GM23338 (cell line): ENCODE measurements at places on chromosomes 5 and 9.

DNA sequence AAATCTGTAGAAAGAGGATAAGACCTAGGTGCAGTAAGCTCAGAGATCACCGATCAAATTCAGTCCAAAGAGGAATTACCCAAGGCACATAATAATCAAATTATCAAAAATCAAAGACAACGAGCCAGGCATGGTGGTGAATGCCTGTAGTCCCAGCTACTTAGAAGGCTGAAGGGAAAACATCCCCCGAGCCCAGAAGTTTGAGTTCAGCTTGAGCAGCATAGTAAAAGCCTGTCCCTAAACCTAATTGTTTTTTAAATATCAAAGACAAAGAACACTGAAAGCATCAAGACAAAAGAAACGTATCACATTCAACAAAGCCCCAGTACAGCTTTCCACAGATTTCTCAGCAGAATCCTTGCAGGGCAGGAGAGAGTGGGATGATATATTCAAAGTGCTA is 122.9 kb downstream of the CEP120 start:
- DNase-seq: peak; percentile 25

DNA sequence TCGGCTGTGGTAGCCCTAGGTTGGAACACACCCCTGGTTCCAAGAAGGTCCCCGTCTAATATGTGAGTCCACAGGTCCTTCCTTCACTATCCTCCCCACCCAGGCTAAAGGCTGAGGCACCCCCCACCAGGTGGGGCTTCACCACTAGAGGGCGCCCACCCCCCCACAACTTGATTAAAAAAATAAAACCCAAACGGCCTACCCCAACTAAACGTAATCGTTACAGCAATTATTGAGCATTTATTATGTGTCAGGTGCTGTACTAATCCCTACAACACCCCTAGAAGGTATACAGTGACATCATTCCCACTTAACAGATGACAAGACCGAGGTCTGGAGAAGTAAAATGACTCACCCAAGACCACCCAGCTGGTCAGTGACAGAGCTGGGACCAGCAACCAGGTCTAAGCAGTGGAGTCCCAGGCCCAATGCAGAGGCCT is 65.0 kb downstream of the FGF18 start:
- DNase-seq: peak; percentile 54

- no peak for DNase-seq
Observed at GRCh38 chr5:56279291-56279690, 46.2 kb upstream of the ANKRD55 start.

DNA sequence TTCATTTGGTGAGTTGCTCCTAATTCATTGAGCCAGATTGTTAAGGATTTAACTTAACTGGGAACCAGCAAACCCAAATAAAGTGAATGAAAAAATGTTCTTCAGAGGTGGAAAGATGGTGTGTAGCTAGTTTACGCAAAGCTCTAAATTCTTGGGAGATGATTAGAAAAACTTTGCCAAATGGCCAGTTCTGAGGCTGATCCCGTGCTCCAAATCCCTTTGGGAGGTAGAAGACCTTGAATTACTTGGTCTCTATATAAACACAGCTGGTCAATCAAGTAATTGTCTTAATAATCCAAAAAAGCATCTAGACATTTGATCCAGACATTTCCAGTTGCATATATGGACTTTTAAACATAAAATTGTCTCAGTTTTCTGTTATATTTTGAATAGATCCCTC is 11.4 kb downstream of the ACTL7B start:
- no peak for DNase-seq

DNA sequence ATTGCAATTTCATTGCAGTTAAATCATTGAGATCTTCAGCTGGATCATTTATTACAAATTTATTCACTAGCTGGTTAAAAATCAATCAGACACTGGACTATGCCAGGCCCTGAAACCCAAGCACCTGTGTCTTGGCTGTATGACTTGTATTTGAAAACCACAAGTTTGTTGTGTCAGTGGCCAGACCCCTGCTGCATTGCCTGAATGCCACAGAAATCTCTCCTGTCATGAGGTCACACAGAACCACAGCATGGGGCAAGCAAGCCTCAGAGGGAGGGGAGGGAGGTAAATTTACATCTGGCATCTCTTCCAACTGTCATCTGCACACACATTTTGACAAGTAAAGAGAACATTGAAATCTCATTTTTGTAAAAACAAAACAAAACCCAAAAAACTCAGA is 90.0 kb downstream of the ARRDC3 start:
- DNase-seq: peak; percentile 57

- peak; percentile 23 for DNase-seq
Observed at GRCh38 chr9:82679472-82679871, 383.5 kb downstream of the RASEF start.

GRCh38 chr5:142959683-142960657 is 189.8 kb downstream of the ARHGAP26 start:
- DNase-seq: no peak

DNA sequence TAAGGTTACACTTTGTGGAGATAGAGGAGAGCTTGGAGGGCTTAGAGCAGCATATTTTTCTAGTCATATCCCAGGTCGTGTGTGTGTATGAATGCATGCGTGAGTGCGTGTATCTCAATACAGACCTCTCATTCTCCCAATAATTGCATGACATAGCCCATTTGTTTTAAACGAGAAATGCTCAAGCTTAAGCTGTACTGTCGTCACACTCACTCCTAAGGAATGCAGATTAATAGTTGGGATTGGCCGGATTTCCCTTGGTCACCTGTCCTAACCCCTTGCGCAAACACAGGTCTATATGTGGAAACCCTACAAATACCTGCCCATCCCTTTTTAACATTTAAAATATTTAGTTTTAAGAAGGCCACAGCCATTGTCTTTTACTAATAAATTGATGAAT is 165.8 kb downstream of the SEMA5A start:
- DNase-seq: no peak

DNA sequence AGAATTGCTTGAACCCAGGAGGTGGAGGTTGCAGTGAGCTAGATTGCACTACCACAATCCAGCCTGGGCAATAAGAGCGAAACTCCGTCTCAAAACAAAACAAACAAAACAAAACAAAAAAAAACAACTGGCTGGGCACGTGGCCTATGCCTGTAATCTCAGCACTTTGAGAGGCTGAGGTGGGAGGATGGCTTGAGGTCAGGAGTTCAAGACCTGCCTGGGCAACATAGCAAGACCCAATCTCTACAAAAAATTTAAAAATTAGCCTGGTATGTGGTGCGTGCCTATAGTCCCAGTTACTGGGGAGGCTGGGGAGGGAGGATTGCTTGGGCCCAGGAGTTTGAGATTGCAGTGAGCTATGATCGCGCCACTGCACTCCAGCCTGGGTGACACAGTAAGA is 23.3 kb upstream of the WDR5 start:
- DNase-seq: no peak

GRCh38 chr5:127400946-127401670 is 110.5 kb downstream of the MEGF10 start:
- no peak for DNase-seq

- DNase-seq: no peak
Observed at GRCh38 chr5:135450952-135451351, 1.2 kb downstream of the TIFAB start.

DNA sequence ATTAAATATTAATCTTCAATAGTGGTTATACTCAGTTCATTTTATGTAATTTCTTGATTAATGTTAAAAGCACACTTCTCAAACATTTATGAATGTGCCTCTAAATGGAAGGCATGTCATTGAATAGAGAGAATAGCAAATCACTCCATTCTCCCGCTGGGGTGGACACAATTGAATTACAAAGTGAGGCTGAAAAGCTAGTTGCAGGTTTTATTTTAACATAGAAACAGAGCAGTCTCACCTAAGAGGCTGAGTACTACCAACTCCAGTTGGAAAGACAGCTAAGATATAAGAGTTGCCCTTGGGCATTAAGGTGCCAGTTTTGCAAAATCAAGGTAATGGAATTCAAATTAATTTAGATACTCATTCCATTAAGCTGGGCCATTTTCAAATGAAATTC is 147.2 kb downstream of the PCSK1 start:
- DNase-seq: peak; percentile 14

GRCh38 chr5:172361566-172362238 is 78.1 kb upstream of the UBTD2 start:
- no peak for DNase-seq

- DNase-seq: no peak
Observed at GRCh38 chr9:109141375-109141774, 21.6 kb upstream of the TMEM245 start.

GRCh38 chr5:17413691-17414090 is 84.3 kb upstream of the TAF11L2 start:
- DNase-seq: no peak

- DNase-seq: peak; percentile 89
Observed at GRCh38 chr5:181246276-181247049, 2.8 kb upstream of the RACK1 start.

DNA sequence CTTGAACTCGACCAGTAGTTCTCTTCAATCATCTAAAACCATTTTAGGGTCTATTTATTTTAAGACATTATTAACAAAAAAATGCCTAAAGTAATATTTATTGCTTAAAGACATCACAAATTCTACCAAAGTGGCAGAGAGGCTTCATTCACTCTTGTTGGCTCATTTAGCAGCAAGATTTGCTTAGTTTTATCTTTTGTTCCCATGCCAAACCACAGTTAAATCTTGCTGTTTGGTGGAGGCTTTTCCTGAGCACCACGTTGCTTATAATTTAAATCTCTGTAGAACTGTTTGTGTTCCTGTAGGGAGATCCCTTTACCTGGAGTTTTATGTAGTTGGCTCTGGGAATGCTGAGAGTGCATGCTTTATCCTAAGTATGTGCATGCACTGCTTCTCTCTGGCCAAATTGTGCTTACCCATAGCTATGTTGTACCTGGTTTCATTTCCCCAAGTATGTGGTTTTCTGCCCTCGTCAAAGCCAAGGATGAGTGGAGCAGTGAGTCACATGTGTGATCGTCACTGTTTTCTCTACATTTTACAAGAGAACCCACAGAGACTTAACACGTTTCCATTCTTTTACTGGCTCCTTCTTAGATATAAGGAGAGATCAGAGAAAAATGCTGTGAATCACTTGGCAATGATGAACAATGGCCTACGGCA is 42.1 kb upstream of the MAST4 start:
- no peak for DNase-seq

DNA sequence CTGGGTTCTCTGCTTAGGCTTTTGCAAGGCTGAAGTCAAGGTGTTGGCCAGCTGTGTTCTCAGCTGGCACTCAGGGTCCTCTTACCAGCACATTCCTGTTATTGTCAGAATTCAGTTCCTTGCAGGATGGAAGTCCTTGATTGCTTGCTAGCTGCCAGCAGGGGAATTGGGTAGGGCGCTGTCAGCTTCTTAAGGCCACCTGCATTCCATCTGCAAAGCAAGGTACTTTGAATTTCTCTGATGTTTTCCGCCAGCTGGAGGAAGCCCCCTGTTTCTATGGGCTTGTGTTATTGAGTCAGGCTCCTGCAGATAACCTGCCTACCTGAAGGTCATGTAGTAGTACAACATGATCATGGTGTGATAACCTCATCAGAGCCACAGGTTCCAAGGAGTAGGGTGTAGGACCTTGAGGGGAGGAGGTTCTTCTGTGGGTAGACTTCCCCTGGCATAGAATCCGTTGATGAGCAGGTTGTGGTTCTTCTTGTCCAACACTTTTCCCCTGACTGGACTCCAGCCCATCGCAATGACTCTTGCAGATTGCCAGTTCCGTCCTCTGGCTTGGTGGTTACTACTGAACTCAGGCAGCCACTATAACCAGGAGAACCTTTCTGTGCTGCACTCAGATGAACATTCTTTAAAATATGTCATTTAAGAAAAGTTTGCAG is 6.8 kb downstream of the TENT4A start:
- DNase-seq: peak; percentile 57

GRCh38 chr9:78860801-78861475 is 564.0 kb downstream of the PSAT1 start:
- DNase-seq: no peak

- DNase-seq: no peak
Observed at GRCh38 chr5:80119372-80119771, 84.2 kb downstream of the THBS4 start.

GRCh38 chr5:158943057-158943456 is 156.7 kb downstream of the EBF1 start:
- no peak for DNase-seq

DNA sequence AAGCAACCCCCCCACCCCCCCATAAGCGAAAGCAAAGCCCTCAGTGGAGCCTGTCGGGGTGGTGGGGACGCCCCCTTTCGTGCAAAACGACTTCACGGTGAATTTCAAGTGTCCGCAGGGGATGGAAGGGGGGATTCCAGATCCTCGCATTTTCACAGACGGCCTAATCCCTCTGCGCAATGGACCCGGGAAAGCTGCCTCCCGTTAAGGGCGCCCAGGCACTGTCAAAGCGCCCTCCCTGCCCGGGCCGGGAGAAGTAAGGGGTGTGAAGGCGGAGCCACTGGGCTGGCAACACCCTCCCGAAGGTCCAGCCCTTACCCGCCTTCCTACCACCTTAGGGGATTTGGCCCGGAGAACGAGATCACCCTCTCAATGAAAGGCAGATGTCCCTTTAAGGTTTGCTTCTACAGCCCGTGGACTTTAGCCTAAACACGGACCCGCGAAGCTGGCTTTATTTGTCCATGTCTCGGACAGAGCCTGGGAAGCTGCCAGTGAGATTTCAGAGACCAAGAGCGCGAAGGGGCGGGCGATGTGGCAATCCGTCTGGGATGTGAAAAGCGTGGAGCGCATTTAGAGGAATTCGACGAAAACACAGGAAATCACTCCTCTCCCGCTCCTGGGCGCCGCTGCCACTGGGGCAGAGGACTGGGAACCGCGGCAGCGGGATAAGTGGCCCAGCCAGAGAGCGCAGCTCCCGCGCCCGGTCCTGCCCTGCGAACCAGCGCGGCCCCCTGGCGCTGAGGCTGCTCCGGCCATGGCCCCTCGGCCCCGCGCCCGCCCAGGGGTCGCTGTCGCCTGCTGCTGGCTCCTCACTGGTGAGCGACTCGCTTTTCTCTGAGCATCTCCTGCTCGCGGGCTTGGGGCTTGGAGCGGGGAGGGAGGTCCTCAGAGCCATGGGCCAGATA is at the start of the genes ITGA1 and PELO:
Gene ITGA1 (plus strand): TSS at position 317 of the 905 bp plus-strand sequence. CDS start 438 bp downstream, at position 755.
Gene PELO (plus strand): TSS at position 317 of the 905 bp plus-strand sequence. CDS start 12,479 bp downstream, outside the sequence.
- DNase-seq: peak; percentile 86

DNA sequence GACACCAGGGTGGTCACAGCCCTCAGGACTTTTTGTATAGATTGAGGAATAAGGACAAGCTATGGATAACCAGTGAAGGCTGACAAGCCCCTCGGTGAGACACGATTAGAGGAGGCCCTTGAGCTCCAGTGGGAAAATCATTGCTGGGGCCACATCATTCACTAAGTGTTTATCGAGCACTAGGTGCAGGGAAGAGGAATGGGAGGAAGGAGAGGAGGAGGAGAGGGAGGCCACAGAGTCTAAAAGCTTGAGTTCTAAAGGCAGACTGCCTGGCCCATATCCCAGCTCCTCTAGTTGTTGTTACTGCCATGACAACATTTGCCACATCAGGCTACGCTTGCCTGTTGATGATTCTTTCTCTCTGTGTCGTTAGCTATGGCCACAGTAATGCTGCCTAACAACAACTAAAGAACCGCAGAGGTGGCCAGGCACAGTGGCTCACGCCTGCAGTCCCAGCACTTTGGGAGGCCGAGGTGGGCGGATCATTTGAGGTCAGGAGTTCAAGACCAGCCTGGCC is 37.6 kb downstream of the NKX2-5 start:
- no peak for DNase-seq

GRCh38 chr5:171808951-171809350 is 23.3 kb downstream of the SMIM23 start:
- no peak for DNase-seq
